ENCODE measurements at places on chromosomes 2 and 18.

- no peak for DNase-seq
Observed at GRCh38 chr18:48814490-48815178, 136.1 kb downstream of the SMAD7 start.

- no peak for DNase-seq
Observed at GRCh38 chr2:275466-275865, 10.7 kb downstream of the ACP1 start.

- no peak for DNase-seq
Observed at GRCh38 chr2:38406597-38407110, 29.6 kb upstream of the ATL2 start.

DNA sequence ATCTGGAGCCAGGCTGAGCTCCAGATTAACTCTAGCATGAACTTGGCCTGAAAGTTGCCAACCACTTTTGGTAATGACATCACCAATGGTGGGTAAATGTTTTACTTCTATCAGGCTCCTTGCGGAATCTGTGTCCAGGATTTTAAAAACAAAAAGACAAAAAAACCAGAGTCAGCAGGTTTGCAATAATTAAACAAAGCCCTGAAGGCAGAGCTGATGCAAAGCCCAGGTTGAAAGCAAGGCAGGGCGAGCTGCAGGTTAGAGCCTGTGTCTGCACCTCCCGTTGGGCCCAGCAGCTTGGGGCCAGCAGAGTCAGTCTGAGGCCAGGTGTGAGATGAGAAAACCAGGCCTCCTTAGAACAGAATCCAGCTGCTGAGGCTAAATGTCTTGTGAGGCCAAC lies 29.1 kb upstream of the ALK start:
- DNase-seq, result no peak

GRCh38 chr2:20501974-20502373 lies 55.1 kb downstream of the RHOB start:
- DNase-seq, result no peak

GRCh38 chr18:63149302-63149587 lies 170.3 kb downstream of the BCL2 start:
- no peak for DNase-seq

DNA sequence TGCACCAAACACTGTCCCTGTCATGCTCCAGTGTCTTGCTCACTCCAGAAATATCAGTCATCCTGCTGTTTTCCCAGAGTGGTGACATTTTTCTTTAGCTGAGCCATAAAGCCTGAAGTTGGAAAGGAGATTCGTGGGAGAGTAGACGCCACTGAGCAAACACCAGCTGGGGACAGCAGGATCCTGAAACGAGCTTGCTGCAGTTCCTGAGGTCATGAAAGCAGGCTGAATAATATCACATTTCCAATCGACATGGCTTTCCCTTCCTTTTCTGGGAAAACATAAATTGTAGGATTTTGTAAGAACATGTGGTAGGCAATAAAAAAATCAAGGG lies 276.4 kb downstream of the CDCA7 start:
- no peak for DNase-seq

All from T-helper 2 cell (primary cell).